ENCODE measurements at places on chromosomes 1 and 21. TPM values are rescaled to one million over a fixed set of nuclear protein-coding genes. Genes with fewer than 3 reads are reported as not detected.

Gene NCAM2
- total RNA-seq = 0.31 TPM

Gene VASH2
- total RNA-seq = 1.2 TPM

Gene HJV
- total RNA-seq = not detected

Gene KDF1
- total RNA-seq = not detected

- DNase-seq = no peak
Observed at GRCh38 chr1:235430991-235431390, 63.8 kb downstream of the TBCE start.

GRCh38 chr1:103056423-103056822 lies 51.9 kb downstream of the COL11A1 start:
- no peak for DNase-seq

GRCh38 chr1:218298398-218298797 lies 13.3 kb downstream of the RRP15 start:
- no peak for DNase-seq

Gene CRABP2
- total RNA-seq = 8.8 TPM

DNA sequence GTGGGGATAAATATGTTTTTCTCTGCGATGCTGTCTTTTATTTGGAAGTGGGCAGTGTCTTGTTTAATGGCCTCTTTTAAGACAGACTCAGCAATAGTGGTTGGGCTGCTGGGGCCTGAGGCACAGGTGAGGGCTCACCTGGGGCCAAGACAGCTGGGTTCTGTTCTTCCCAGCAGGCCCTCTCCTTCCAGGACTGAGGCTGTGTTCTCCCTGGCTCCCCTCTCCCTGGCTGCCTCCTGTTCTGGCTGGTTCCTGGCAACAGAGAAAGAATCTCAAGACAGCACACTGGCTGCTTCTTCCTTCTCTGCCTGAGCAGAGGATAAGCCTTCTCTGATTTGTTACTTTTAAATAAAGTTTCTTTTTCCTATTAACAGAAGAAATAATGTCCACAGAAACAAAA lies 7.4 kb upstream of the GRHL3 start:
- DNase-seq = no peak

- no peak for DNase-seq
Observed at GRCh38 chr1:150875197-150876118, 941 bp downstream of the ARNT start.

Gene TMEM51
- 3.3 TPM for total RNA-seq

GRCh38 chr1:178634445-178634844 lies 90.6 kb upstream of the RALGPS2 start:
- DNase-seq = no peak

All from omental fat pad (tissue), 4 donors.